ENCODE measurements at places on chromosomes 6 and 20. TPM values are rescaled to one million over a fixed set of nuclear protein-coding genes. Genes with fewer than 3 reads are reported as not detected.

GRCh38 chr6:53263917-53264316, 84.8 kb downstream of the ELOVL5 start:
- DNase-seq, result no peak

DNA sequence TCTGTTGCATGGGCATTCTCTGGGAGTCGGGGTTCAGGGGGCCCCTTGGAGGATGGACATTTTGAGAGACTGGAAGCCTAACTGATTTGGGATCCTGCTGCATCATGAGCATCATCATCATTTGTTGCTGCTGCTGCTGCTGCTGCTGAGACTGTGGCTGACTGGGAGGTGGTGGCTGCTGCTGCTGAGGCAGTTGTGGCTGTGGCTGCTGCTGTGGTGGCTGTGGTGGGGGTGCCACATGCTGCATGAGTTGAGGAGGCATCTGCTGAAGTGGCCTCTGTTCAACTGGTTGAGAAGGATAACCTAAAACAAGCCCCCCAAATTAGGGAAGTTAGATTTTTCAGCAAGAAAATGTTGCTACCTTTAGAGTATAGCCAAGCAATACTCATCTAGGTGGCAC, 38.9 kb downstream of the TP53INP2 start:
- DNase-seq, result no peak

The SASH1 gene
- 139 TPM for total RNA-seq

DNA sequence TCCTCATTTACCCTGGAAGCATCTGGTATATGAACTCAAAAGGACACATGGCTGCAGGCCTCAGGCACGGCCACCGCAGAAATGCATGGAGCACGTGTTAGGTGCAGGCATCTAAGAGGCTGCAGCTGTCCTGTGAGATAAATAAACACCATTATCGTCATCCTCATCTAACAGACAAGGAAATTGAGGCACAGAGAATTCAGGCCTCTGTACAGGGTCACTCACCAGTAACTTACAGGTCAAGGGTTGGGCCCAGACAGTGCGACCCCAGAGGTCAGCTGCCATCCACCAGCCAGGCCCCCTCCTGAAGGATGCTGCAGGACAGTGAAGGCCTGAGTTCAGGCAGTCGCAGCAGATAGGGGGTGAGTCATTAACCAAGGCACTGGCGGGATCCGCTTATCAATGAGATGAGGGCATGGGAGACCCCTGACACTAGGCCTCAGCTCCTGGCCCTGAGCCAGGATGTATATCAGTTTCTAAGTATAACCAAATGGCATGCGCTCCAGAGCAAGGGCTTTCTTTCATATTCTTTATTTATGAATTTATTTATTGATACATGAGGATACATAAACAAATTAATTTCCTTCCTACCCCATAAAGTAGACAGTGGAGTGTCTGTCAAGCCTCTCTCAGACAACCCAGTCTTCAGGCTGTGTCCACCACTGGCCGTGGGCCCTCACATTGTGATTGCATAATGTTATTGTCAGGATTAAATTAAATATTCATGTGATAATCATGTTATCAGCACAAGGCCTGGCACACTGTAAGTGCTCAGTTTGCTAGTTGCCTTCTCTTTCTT, 316.9 kb downstream of the QKI start:
- DNase-seq, result no peak

DNA sequence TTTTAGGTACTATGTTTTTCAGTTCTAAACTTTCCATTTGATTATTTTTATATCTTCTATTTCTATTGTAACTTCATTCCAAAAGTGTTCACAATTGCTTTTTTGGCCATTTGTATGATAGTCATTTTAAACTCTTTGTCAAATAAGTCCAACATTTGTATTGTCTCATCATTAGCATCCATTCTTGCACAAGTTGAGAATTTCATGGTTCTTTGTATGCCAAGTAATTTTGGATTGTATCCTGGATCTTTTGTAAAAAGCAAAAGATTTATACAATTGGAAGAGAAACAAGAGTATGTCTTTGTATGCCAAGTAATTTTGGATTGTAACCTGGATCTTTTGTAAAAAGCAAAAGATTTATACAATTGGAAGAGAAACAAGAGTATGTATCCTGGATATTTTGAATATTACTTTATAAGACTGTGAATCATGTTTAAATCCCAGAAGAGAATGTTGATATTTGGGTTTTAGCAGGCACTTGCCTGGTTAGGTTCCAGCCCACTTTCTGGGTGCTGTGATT, 36.9 kb upstream of the NT5E start:
- no peak for DNase-seq

The PNLDC1 gene
- total RNA-seq, result 1.1 TPM

DNA sequence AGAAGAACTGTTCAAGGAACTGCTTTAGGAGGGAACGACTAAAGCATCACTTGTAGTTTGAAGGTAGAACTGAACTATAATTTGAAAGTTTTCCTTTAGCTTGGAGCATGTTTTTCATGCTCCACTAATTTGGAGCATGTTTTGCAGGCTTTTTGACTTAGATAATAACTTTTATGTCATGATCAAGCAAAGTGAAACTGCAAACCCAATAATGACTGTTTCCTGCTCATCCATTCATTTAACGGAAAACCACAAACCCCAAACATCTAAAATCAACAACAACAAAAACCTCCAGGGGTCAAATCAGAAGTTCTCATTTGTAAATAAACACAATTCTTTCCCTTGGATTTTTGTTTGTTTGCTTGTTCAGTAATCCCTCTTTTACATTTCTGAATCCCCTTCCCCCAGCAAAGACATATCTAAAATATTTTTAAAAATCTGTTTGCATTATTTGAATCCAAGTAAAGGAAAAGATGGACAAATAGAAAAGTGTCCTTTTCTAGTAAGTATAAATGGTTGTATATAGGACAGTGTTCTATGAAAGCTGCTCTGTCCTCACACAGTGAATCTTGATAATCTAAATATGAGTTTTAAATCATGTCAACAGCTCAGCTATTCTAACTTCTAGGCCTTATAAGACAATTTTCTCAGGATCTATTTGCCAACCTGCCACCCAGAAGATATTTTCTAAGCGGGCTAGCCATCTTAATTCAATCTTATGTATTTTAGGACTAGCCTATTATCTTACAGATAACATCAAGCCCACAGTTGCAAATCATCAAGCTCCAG, 2.6 kb downstream of the SIM1 start:
- no peak for DNase-seq

- DNase-seq, result no peak
These were observed 104.8 kb downstream of the FLRT3 start for GRCh38 chr20:14232650-14233049.

- DNase-seq, result no peak
These were observed 160.0 kb downstream of the COL21A1 start for GRCh38 chr6:56087421-56087820.

The TREM1 gene
- total RNA-seq, result not detected

DNA sequence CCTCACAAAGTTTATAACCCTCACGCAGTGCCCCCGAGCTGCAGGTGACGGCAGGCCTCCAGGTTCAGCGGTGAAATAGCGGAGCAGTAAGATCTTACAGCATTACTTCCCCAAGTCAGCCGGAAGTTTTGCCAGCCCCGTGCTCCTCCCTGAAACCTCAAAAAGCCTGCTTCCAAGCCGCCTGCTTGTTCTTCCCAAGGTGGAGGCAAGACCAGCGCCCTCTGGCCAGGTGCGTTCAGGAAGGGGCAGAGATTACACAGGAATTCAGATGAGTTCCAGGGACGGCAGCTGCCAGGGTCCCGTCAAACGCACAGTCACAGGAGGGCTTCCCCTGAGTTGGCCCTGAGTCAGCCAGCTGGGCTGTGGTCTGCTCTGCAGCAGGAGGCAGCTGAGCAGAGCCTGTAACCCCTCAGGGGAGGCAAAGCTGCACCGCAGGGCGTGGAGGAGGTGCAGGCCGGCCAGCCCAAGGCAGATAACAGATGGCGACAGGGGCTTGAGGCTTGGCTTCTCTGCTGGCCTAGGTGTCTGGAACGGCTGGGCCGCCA, 124.1 kb upstream of the RPS6KA2 start:
- no peak for DNase-seq

Measured in suprapubic skin (tissue), 4 donors.